Right renal pelvis (tissue), 4 donors: ENCODE measurements at places on chromosomes 13 and 19. TPM values are rescaled to one million over a fixed set of nuclear protein-coding genes. Genes with fewer than 3 reads are reported as not detected.

Gene CAB39L
- polyA plus RNA-seq = 18.6 TPM

Gene ZNF541
- polyA plus RNA-seq = 0.19 TPM

Gene NUMBL
- polyA plus RNA-seq = 11.1 TPM

Gene VSTM1
- 0.18 TPM for polyA plus RNA-seq

Gene RTBDN
- 0.08 TPM for polyA plus RNA-seq

Gene GNA15
- 1.1 TPM for polyA plus RNA-seq

Gene PLPPR3
- 14.6 TPM for polyA plus RNA-seq

Gene FFAR3
- polyA plus RNA-seq = 0.30 TPM

Gene ADAMTSL5
- 1.3 TPM for polyA plus RNA-seq

Gene LGI4
- polyA plus RNA-seq = 2.0 TPM

Gene NAPA
- 155 TPM for polyA plus RNA-seq

Gene VAV1
- polyA plus RNA-seq = 1.4 TPM

Gene RAB3D
- polyA plus RNA-seq = 17.7 TPM

Gene CYP2A6
- not detected for polyA plus RNA-seq

Gene TMEM145
- 0.76 TPM for polyA plus RNA-seq

Gene FBN3
- 31.4 TPM for polyA plus RNA-seq
